ENCODE measurements at places on chromosomes 2 and 18. TPM values are rescaled to one million over a fixed set of nuclear protein-coding genes. Genes with fewer than 3 reads are reported as not detected.
A peak's percentile ranks its signal among the peaks of the same experiment; 100 is the strongest.

- no peaks in the 10 kb centered on the region for H3K36me3 ChIP-seq
Observed at GRCh38 chr2:126704434-126705160, 48.6 kb downstream of the GYPC start.

DNA sequence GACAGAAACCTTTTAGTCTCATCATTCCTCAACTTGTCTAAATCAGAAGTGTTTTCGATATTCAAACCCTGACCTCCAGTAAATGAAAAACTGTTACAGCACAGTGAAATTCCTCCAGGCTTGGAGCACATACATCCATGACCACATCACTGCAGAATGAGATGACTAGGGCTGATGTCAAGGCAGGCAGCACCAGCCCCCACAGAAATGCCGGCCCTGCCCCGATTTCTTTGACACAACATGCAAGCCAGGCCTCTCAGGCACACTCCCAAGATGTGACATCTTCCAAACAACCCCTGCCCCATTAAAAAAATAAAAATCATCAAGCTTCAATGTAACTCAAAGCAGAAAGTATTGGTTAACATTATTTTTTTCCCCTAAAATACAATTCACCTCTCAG lies 103.3 kb downstream of the CTAGE1 start:
- H3K27me3 ChIP-seq = no peaks in the 10 kb centered on the region
- H3K4me3 ChIP-seq = no peak overlapping the region
- H3K27ac ChIP-seq = no peak overlapping the region
- peak; percentile 73 for DNase-seq
- no peaks in the 10 kb centered on the region for H3K36me3 ChIP-seq
- H3K4me1 ChIP-seq = no peaks in the 10 kb centered on the region

G6PC2 gene
- total RNA-seq = not detected

PPP4R3B gene
- 18.2 TPM for total RNA-seq

POU3F3 gene
- total RNA-seq = 0.21 TPM

SATB2 gene
- 1.2 TPM for total RNA-seq

POTEF gene
- total RNA-seq = not detected

GALNT14 gene
- total RNA-seq = not detected
